SJCRH30 (cell line): ENCODE measurements at places on chromosomes 6 and 20.
A peak's percentile ranks its signal among the peaks of the same experiment; 100 is the strongest.

DNA sequence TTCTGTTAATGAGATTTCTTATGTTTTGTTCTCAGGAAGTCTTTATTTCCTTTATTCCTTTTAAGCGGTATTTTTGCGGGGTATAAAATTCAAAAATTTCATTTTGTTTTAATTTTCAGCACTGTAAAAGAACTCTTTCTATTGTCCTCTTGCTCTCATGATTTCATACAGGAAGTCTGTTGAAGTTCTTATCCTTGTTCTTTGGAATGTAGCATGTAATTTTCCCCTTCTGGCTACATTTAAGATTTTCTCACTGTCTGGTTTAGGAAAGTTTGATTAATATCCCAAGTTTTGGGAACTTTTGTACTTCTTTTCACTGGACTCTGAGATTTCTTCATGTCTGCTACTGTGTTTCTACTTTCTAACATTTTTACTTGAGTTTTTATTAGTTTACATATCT, 581.4 kb upstream of the GJE1 start:
- DNase-seq, result no peak

GRCh38 chr6:169398342-169399105, 144.9 kb upstream of the THBS2 start:
- DNase-seq, result no peak

- DNase-seq, result no peak
Measured at GRCh38 chr6:148973538-148974208, 226.8 kb downstream of the UST start.

- no peak for DNase-seq
Measured at GRCh38 chr20:51359947-51360346, 182.6 kb downstream of the NFATC2 start.

- peak; percentile 58 for DNase-seq
Measured at GRCh38 chr20:36094497-36094896, 60.0 kb upstream of the EPB41L1 start.

- no peak for DNase-seq
Measured at GRCh38 chr6:33272275-33273128, 627 bp downstream of the RPS18 start.

DNA sequence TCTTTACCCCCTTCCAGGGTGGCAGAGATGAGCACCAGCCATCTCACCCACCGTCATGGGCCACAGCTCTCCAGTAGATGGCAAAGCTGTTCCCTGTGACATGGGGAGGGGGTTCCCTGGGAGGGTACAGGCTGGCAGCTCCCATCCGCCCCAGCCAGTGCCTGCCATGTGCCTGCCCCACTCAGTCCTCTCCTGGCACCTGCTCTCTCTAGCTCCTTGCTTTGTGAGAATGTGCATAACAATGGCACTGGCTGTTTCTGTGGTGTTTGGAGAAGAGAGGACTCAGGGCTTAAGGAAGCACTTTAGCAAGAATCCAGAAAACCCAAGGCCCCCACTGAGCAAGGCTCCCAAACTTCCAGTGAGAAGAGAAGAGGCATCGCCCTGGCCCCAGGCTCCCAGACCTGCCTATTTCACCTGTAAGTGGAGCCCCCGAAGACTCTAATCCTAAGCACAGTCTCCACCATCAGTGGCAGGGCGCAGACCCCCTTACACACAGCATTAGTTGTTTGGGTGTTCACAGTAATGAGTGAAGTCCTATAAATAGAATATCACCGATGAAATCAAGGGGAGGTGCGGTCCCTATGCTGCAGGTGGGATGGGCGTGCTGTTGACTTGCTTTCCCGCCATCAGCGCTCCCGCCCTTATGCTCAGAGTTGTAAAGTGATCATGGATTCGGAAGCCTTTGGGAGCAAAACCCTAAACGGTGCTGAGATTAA, 110.2 kb downstream of the AGPAT4 start:
- DNase-seq, result no peak

DNA sequence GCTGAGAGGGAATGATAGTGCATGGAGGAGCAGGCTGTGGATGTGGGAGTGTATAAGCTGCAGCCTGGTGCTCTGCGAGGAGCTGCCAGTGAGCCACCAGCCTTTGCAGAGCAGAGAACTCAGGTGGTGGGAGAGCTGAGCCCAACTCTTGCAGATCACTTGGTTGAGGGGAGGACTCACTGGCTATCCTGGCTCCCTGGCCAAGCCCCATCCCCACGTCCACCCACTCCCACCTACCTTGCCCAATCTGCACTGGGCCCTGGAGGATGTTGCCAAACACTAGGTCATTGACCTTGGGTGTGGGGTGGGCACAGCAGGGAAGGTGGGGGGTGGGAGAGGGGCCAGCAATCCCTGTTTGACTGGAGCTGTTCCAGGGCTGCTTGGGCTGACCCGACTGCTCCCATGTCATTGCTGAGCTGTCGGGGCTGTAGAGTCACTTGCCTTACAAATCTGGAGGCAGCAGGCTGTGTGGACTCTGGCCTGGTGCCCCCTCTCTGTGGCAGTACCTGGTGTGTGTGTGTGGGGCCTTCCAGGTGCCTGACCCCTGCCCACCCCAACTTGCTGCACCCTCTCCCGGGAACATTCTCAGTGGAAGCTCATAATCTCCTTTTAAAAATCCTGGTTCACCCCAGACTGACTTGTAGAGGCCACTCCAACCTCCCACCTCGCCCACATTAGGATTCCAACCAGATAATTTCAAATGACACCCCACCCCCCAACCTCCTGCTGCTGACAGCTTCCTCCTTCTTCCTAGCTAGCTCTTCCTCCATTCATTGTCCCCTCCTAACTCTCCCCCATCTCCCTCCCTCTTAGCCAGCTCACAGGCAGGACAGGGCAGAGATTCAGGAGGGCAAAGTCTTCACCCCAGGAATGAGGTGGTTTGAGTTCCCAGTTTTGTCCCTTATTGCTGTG, 162.3 kb downstream of the MRPL14 start:
- DNase-seq, result no peak

GRCh38 chr6:162306616-162307015, 420.9 kb downstream of the PRKN start:
- DNase-seq, result no peak

DNA sequence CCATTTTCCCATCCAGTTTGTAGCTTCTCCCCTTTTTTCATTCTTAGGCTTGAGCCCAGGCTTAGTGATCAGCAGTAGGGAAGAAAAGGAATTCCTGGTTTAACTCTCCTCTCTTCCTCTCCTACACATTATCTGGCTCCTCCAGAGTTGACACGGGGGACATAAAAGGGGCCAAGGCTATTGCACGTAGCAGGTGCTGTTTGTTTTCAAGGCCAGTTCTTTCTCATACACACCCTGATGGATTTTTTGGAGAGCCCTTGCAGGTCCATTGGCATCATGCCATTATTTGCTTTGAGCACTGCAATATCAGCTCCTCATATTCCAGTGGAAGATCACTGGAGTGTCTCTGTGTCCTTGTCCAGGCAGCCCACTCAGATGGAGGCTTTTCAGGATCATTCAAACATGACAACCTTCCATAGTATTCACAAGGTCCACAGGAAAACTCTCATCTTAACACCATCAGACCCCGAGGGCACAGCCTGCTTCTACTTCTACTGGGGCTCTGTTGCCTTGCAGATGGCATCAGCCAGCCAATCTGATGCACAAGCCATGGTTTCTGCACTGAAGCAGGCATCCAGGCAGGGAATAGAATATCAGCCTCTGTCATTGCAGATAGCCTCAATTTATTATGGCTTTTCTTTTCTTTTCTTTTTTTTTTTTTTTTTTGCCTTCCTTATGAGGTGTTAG, 18.8 kb downstream of the PLCB4 start:
- DNase-seq, result no peak

- no peak for DNase-seq
Measured at GRCh38 chr6:33894438-33894837, 90.6 kb upstream of the MLN start.

DNA sequence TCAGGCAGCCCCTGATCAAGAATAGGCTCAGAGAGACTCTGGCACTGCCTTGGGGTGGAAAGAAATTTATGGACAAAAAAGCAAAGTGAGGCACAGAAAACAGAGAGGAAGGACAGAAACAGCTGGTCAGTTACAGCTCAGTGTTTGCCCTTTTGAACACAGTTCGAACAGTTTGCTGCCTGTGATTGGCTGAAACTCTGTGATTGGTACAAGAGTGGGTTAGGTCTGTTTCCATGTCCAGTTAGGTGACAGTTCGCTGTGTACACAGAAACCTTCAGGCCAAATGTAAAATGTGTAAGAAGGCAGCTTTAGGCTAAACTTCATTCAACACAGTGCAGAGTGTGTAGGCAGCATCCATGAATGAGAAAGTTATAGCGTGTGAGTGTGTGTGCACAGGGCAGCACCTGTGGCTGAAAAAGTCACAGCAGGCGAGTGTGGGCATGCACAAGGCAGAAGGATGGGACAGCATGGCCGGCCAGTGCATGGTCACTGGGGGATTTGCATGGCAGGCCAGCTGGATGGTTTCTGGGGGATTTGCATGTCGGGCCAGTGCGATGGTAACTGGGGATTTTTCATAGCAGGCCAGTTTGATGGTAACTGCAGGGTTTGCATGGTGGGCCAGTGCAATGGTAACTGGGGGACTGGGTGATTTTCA, 75.4 kb upstream of the FRMD1 start:
- no peak for DNase-seq

DNA sequence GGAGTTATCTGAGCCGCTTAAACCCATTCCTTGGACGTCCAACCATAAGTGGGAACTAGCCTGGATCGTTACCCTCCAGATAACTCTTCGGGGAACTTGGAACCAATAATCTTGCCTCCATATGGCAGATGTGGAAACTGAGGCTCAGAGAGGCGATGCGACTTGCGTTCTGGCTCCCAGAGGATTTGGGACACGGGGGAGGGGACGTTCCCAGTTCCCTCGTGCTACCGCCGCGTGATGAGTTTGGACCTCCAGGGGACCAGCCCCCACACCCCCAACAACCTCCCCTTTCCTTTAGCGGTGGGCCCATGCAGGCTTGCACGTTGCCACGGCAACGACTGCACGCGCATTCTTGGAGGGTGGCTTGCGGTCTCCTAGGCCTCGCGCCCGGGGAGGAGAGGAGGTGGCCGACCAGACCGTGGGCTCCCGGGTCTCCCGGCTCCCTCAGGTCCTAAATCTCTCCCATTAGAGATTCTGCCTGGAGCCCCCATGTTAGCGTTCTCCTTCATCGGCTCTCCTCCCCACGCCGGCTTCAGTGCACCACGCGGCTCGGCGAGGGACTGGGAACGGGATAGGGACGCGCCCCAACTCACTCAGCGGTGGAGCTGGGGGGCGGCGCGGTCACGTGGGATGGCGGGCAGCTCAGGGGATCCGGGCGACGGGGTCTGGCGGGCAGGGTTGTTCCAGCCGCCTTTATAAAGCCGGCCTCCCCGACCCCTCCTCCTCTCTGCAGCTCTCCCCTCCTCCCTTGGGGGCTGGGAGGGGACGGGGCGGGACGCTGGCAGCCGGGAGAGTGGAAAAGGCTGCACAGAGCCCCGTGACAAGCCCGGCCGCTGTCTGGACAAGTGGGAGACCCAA, at the start of gene PLTP:
TSS of gene PLTP (minus strand) at position 670 of the 858 bp plus-strand sequence. CDS start 703 bp downstream, outside the sequence.
- DNase-seq, result peak; percentile 82

- DNase-seq, result peak; percentile 29
Measured at GRCh38 chr6:134080171-134080795, 27.9 kb upstream of the SLC2A12 start.

DNA sequence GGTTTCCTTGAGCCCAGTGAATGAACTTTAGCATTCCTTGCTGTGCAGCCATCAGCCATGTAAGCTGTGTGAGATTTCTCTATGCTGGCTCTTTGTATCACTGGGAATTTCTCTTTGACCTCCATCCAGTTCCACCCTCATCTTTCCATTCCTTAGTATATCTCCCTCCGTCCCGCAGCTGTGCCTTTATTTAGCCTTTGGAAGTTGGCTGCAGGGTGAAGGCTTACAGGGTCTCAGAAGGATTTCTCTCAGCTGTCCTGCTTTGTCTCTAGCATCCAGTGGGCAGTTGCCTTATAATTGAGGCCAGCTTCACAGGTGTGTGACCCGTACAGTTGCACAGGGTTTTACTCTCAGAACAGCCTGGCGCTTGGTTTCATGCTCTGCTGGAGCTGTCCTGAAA, 144.3 kb downstream of the PXDC1 start:
- DNase-seq, result no peak

GRCh38 chr6:47414423-47415167, 63.0 kb upstream of the CD2AP start:
- DNase-seq, result peak; percentile 27

DNA sequence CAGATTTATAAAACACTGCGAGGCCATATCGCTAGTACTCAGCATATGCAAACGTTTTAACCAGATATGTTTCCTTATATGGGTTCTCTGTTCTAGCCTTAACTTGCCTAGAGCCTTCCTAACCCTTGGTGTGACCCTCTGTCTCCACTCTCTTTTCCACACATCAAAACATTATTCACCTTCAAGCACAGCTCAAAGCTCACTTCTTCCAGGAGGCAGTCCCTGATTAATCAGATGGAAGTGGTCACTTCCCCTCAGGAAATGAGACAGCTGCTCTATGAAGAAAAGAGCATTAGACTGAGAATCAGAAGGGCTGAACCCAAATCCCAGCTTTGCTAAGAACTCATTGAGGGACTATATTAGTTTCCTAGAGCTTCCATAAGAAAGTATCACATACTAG, 39.8 kb upstream of the SLC17A4 start:
- DNase-seq, result no peak

- DNase-seq, result no peak
Measured at GRCh38 chr20:63005862-63006539, 763 bp downstream of the BHLHE23 start.

GRCh38 chr6:37882724-37883413, 63.3 kb downstream of the ZFAND3 start:
- DNase-seq, result no peak

- DNase-seq, result no peak
Measured at GRCh38 chr20:62066983-62067433, 1.3 kb upstream of the TAF4 start.

DNA sequence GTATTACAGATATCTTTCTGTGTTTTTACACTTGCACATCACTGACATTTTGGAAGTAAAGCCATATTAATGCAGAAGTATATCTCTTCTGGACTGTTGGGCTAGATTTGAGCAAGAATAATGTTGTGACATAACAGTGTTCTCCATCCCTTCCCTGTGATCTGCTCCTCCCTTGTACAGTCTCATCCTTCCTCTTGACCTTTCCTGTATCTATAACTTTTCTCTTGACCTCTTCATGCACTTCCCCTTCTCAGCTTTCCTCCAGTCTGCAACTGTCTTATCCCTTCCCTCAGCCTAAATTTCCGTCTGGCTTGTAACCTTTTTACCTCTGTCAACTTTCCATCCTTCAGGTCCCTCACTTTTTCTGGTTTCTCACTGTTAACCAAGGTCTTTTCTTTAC, 29.8 kb downstream of the NCOA3 start:
- DNase-seq, result no peak

- no peak for DNase-seq
Measured at GRCh38 chr6:26109772-26110171, 22.5 kb downstream of the HFE start.
